NCI-H1092 treated with DMSO at 0.1 percent for 48 hours (cell line): ENCODE measurements at places on chromosomes 2 and 18.

GRCh38 chr2:7429733-7430132, 512.5 kb downstream of the RNF144A start:
- no peak for DNase-seq

GRCh38 chr2:201785135-201785534, 4.4 kb upstream of the ALS2 start:
- no peak for DNase-seq

DNA sequence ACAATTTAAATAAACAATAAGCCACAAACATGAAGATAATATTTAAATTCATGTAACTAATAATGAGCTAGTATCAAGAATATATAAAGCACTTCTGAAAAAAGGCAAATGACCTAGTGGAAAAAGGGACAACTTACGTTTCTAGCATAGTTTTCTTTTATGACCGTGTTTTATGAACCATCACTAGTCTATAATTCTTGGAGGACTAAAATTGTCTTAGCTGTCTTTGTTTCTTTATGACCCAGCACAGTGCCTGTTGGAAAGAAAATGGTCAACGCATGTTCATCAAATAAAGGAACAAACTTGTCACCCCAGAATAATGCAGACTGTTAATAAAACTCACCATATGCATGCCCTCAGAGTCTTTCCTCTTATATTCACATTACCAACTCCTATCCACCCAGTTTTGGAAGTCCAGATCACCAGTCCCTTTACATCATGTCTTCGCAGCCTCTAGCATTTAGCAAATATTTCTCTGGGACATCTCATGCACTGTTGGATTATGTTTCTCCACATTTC, 57.4 kb upstream of the GRB14 start:
- no peak for DNase-seq

DNA sequence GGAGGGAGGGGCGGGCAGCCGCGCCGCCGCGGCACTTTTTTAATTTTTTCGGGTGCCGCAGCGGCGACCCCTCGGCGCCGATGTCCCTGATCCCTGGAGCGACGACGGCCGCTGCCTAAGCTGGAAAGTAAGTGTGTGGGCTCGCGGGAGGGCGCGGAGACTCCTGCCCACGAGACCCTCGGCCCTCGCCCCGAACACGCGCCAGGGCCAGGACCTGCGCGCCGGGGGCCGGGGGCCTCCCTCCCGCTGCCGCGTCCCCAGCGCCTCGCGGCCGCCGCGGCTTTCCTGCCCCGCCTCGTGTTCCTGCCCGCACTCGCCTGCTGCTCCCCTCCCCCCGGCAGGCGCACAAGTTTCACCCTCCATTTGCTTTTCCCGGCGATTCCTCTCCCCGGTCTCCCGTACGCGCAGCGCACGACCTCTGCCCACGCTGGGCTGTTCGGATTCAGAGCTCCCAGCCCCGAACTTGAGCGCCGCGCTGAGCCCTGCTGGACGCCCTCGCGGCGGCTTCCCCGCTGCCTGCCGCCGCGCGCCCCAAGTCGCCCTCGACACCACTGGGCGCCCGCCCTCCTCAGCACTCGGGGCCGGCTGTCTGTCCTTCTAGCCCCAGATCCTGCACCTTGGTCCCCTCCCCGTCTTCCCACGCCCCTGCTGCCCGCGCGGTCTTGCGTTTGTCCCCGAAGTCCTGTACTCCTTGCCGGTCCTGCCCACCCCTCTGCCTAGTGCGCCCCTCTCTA, 507 bp downstream of the PKP4 start:
- DNase-seq = peak; percentile 53

DNA sequence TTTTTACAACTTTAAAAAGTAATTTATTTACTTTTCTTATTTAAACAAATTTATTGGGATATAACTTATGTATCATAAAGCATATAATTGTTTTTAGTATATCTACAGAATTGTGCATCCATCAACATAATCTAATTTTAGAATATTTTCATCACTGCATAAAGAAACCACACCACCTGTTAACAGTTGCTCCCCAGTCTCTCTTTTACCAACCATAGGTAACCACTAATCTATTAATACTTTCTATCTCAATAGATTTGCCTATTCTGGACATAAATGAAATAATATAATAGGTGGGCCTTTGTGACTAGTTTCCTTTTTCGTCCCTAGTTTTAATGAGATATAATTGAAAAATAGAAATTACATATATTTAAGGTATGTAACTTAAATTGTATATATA, 90.6 kb downstream of the ADAM23 start:
- DNase-seq = no peak

DNA sequence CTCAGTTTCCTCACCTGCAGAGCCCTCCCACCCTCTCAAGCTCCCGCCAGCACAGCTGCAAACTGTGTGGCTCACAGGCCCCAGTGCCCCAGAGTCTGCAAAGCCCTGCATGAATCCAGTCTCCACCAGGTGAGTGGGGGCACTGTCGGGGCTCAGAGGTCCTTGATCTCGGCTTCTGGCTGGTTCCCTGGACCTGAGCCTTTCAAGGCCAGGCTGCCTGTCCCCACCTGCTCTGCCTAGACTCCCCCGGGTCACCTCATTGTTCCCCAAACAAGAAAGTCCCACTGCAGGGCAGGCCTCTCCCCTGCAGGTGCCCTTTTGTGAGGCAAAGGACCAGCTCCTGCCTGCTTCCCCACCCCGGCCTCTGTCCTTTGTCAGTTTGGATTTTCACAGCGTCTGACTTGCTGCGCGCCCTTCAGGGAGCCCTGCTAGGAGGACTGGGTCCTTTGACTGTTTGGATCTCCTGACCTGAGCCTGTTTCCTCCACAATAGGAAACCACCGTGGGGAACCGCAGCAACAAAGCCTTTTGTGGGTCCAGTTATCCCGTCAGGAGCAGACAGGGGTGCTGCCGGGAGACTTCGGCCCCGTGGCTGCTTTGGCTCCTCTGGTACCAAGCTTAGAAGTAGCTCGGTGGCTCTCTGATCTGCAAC, 200.5 kb upstream of the HDAC4 start:
- DNase-seq = no peak

DNA sequence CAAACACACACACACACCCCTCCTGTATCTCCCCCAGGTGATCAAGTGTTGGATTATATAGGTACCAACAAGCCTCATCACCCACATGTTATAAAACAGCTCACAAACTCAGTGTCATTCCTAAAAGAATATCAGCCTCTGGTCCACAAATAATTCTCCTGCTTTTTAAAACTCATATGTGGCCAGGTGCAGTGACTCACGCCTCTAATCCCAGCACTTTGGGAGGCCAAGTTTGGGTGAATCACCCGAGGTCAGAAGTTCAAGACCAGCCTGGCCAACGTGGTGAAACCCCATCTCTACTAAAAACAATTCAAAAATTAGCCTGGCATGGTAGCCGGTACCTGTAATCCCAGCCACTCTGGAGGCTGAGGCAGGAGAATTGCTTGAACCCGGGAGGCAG, 87.8 kb downstream of the LRATD1 start:
- DNase-seq = no peak

- no peak for DNase-seq
Observed at GRCh38 chr2:101500180-101500579, 25.3 kb upstream of the RFX8 start.

GRCh38 chr18:30925795-30926194, 116.7 kb downstream of the DSC3 start:
- no peak for DNase-seq

DNA sequence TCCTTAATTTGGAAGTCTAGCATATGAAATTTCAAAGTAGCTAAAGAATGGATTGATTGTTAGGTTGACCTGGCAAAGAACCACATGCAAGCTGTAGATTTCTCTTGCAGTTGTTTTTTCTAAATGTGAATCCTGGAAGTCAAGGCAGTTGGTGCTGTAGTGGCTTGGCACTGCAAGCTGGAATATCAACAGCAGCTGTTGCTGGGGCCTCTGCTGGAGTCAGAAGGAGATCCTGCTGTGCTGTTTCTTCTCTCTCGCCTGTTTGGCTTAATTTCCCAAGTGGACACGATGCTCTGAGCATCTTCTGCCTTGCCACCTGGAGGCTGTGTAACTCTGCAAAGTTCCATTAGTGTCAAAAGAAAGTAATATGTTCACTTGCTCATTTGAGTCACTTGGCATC, 12.6 kb downstream of the PIK3C3 start:
- no peak for DNase-seq

- peak; percentile 24 for DNase-seq
Observed at GRCh38 chr2:109644571-109645275, 30.6 kb downstream of the SOWAHC start.

- no peak for DNase-seq
Observed at GRCh38 chr2:27980242-27980641, 89.7 kb downstream of the BABAM2 start.

- DNase-seq = no peak
Observed at GRCh38 chr18:42980426-42980825, 135.1 kb downstream of the RIT2 start.

GRCh38 chr2:218859556-218859987, at the start of gene WNT6:
Gene WNT6, plus strand, starts transcription at chr2:218859805. Its CDS starts 233 bp downstream, at chr2:218860038.
- no peak for DNase-seq

- DNase-seq = peak; percentile 61
Observed at GRCh38 chr18:24543795-24544498, 83.5 kb downstream of the HRH4 start.

- DNase-seq = peak; percentile 94
Observed at GRCh38 chr2:63840785-63841253, 877 bp upstream of the UGP2 start.

- no peak for DNase-seq
Observed at GRCh38 chr18:36337679-36338402, 40.3 kb downstream of the FHOD3 start.

- peak; percentile 9 for DNase-seq
Observed at GRCh38 chr2:157055660-157056199, 201.8 kb upstream of the GALNT5 start.

- DNase-seq = no peak
Observed at GRCh38 chr2:106537047-106537446, 49.9 kb downstream of the CD8B2 start.

GRCh38 chr18:57743008-57743407, 60.1 kb downstream of the ATP8B1 start:
- no peak for DNase-seq

GRCh38 chr2:95025406-95026319, at the start of gene MAL:
Gene MAL, plus strand, starts transcription at chr2:95025708. Its CDS starts 85 bp downstream, at chr2:95025793.
- DNase-seq = no peak

GRCh38 chr2:66665124-66665984, 230.4 kb downstream of the MEIS1 start:
- DNase-seq = no peak

GRCh38 chr18:76844742-76845477, 22.6 kb downstream of the ZNF236 start:
- DNase-seq = no peak

- no peak for DNase-seq
Observed at GRCh38 chr2:46490521-46491141, 11.3 kb downstream of the TMEM247 start.
